Activated T-cell treated with anti-CD3 and anti-CD28 coated beads for 48 hours (primary cell): ENCODE measurements at places on chromosomes 11 and 22.

GRCh38 chr11:43942662-43943371 is 380 bp downstream of the C11orf96 start:
- DNase-seq = no peak

GRCh38 chr11:118004543-118005223 is 18.5 kb downstream of the IL10RA start:
- DNase-seq = no peak

DNA sequence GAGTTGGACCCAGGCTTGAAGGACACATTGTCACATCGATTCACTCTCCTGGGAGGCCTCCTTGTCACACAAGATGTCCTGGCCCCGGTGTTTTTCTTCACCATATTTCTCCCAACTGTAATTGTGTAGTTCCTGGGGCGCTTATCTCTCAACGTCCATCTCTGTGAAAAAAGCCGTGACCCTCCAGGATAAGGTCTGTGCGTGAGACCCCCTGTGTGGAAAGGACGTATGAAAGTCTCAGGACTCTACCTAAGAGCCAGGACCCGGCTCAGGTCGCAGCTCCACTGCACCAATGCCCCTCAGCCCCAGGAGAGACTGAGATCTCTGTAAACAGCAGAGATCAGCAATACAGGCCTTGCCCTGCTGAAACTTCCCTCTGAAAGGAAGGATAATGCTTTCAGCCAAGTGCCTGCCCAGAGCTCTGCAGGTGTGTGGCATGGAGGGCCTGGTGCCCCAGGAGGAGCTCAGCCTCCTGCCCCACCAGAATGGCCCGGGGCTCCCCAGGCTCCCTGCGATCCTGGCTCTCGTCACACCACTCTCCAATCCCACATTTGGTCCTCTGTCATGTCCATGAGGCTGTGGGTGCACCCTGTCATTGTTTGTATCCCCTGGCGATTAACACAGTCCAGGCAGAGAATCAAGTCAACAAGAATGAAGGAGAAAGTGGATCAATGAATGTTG is 119.2 kb upstream of the TMEM45B start:
- no peak for DNase-seq

DNA sequence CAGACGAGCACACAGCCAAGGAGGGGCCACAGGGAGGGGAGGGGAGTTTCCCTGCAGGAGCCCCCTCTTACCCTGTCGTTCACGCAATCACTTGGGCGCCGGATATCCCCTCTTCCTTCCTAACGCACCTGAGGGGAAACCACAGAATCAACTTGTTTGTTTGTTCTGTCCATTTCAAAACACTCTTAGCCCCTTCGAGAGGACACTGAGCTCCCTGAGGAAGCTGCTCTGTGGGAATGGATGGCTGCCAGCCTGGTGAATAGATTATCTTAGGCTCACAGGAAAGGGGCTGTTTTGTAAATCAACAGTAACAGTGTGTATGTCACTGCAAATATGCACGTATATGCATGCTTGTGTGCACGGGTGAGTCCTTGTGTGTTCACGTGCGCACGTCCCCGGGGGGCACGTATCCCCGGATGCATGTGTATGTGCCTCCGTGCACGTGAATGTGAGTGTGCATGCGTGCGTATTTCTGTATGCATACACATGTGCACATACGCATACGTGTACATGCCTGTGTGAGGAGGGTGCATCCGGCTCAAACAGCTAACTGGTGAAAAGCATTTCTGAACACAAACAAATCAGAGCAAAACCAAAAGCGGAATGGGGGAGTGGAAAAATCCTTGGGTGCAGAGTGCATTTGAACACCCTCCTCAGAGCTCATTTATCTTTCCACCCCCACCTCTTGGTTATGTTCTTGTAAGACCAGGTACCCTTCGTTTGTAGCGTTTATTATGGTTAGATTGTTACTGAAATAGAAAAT is 7.2 kb downstream of the ARSA start:
- peak; percentile 54 for DNase-seq

GRCh38 chr22:48578138-48579042 is 1249.3 kb downstream of the BRD1 start:
- DNase-seq = no peak

- no peak for DNase-seq
Observed at GRCh38 chr22:29750559-29751538, 16.0 kb downstream of the ZMAT5 start.

- DNase-seq = no peak
Observed at GRCh38 chr11:115552151-115552772, 48.0 kb upstream of the CADM1 start.
